CD4-positive, alpha-beta memory T cell (primary cell): ENCODE measurements at places on chromosomes 7 and 10. TPM values are rescaled to one million over a fixed set of nuclear protein-coding genes. Genes with fewer than 3 reads are reported as not detected.

AMPH gene
- total RNA-seq, result 0.26 TPM

SPACDR gene
- total RNA-seq, result 5.7 TPM

MRM2 gene
- 18.1 TPM for total RNA-seq

TMEM176A gene
- total RNA-seq, result 1.1 TPM

GPR26 gene
- total RNA-seq, result not detected

HOXA13 gene
- total RNA-seq, result not detected

SUN3 gene
- not detected for total RNA-seq
